ENCODE measurements at places on chromosomes 4 and X.

GRCh38 chrX:45353456-45353855 lies 152.8 kb upstream of the DIPK2B start:
- DNase-seq, result no peak

GRCh38 chr4:7427361-7427760 lies 7.4 kb downstream of the PSAPL1 start:
- no peak for DNase-seq

DNA sequence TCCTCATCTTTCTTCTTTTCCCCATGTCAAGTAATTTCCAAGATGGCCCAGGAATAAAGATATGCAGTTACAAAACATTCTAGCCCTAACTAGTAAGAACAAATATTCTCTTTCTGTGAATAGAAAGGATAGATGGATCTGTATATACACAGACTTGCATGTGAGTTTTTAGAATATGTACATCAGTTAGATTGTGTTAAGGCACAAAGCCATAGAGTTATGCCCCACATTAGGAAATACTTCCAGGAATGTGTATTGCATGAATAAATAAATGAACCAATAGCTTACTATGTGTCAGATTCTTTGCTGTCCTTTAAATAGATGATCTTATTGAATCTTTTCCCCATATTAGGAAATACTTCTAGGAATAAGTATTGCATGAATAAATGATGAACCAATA lies 46.0 kb upstream of the TMPRSS11E start:
- DNase-seq, result no peak

DNA sequence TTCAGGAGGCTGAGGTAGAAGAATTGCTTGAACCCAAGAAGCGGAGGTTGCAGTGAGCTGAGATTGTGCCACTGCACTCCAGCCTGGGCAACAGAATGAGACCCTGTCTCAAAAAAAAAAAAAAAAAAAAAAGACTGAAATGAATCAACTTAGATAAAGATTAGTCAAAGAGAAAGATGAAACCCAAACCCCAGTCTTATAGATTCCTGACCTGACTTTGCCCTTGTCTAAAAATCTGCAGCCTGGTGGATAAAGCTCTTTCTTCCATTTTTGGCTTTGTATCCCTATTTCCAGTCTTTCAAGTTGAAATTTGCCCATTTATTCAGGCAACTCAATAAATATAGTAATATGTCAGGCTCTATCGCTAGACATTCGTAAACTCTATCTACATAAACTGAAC lies 39.3 kb upstream of the SPINK2 start:
- DNase-seq, result no peak

GRCh38 chr4:3321295-3321889 lies 28.6 kb downstream of the RGS12 start:
- no peak for DNase-seq

DNA sequence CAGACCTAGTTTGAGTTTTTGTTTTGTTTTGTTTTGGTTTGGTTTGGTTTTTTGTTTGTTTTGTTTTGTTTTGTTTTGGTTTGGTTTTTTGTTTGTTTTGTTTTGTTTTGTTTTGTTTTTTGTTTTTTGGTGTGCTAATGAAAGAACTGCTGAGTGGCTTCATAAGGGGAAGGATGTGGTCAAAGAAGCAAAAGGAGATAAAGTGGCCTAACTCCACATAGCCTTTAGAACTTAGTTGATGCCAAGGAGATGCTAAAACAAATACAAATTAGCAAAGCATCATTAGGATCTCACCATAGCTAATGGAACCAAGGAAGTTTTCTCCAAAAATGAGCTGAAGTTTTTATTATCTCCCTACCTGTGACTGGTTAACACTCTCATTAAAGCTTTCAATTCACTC lies 44.6 kb upstream of the TMEM164 start:
- no peak for DNase-seq

All from activated CD4-positive, alpha-beta T cell treated with anti-CD3 and anti-CD28 coated beads for 1 hour (primary cell).